ENCODE measurements at places on chromosomes 7 and 10. TPM values are rescaled to one million over a fixed set of nuclear protein-coding genes. Genes with fewer than 3 reads are reported as not detected.

The PVRIG gene
- 1.4 TPM for total RNA-seq

- no peak for DNase-seq
These were observed 362.4 kb downstream of the LRMDA start for GRCh38 chr10:75793848-75794247.

- DNase-seq: no peak
These were observed 86.3 kb downstream of the FGFR2 start for GRCh38 chr10:121511943-121512342.

GRCh38 chr7:863106-863505 is 13.2 kb upstream of the GET4 start:
- DNase-seq: no peak

GRCh38 chr10:121240556-121240955 is 357.7 kb downstream of the FGFR2 start:
- no peak for DNase-seq
